Fibroblast of lung (primary cell): ENCODE measurements at places on chromosomes 7 and 10. TPM values are rescaled to one million over a fixed set of nuclear protein-coding genes. Genes with fewer than 3 reads are reported as not detected.

GRCh38 chr7:18689551-18689950 lies 194.0 kb downstream of the HDAC9 start:
- no peak overlapping the region for H3K4me3 ChIP-seq
- H3K27me3 ChIP-seq = no peaks in the 10 kb centered on the region
- H3K36me3 ChIP-seq = no peaks in the 10 kb centered on the region
- no peak overlapping the region for H3K27ac ChIP-seq
- no peaks in the 10 kb centered on the region for H3K4me1 ChIP-seq
- no peak for DNase-seq

Gene TRIM73
- 0.51 and 1.3 TPM in 2 replicates for total RNA-seq

Gene NEBL
- total RNA-seq = 0.33 and 1.3 TPM in 2 replicates

DNA sequence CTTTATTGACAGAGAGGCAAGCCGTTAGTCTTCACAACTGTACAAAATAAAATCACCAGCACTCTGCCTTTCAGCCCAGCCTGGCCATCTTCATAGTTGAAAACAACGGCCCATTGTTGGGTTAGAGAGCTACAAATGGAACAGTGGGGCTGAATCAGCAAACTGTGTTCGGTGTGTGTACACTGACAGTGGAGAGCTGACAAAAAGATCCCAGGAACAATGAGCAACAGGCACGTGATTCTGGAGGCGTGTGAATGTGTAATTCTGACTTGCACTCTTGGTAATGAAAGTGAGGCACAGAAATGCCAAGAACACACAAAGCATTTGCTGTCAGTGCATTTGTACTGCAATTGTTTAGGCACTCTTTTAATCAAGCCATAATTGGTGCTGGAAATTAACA lies 303.7 kb downstream of the WDR11 start:
- H3K4me3 ChIP-seq = no peak overlapping the region
- H3K27me3 ChIP-seq = no peaks in the 10 kb centered on the region
- no peak overlapping the region for H3K27ac ChIP-seq
- H3K4me1 ChIP-seq = no peaks in the 10 kb centered on the region
- DNase-seq = peak; percentile 68
- no peaks in the 10 kb centered on the region for H3K36me3 ChIP-seq

DNA sequence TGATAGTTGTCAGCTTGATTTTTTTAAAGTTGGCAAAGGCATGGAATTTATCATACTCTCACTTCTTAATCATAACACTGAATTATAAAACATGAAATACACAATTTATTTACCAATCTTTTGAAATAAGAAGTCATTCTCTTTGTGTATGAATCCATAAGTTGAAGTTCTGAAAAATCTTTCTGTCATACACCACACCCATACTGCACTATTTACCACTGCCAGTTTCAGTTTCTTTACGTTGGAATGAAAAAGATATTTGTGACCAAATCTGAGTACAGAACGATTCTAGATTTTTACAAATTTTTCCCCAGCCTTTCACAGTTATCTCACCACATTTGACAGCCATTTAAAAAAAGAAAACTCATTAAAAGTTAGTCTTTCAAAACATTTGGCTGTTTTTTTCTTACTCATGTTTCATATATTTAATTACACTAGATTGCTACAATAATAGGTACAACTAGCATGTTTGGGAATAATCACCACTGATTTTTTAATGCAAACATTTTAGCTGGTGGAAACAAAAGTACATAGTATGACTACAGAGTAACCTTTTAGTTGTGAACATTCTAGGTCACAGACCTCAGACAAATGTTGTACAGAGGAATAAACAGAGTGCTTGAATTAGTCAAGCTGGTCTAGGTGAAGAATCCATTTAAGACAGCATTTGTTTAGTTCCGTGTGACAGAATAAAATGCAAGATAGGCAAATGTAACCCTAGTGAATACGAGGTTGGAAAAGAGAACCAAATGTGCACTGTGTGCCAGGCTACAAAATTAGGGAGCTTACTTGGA lies 185.0 kb upstream of the LRRN3 start:
- H3K4me3 ChIP-seq = no peak overlapping the region
- no peaks in the 10 kb centered on the region for H3K27me3 ChIP-seq
- no peak for DNase-seq
- no peaks in the 10 kb centered on the region for H3K4me1 ChIP-seq
- no peaks in the 10 kb centered on the region for H3K36me3 ChIP-seq

- no peaks in the 10 kb centered on the region for H3K36me3 ChIP-seq
- H3K4me1 ChIP-seq = no peaks in the 10 kb centered on the region
- no peaks in the 10 kb centered on the region for H3K27me3 ChIP-seq
- DNase-seq = no peak
- H3K4me3 ChIP-seq = no peak overlapping the region
- H3K27ac ChIP-seq = no peak overlapping the region
These were observed 39.0 kb upstream of the RASGEF1A start for GRCh38 chr10:43305876-43306275.

DNA sequence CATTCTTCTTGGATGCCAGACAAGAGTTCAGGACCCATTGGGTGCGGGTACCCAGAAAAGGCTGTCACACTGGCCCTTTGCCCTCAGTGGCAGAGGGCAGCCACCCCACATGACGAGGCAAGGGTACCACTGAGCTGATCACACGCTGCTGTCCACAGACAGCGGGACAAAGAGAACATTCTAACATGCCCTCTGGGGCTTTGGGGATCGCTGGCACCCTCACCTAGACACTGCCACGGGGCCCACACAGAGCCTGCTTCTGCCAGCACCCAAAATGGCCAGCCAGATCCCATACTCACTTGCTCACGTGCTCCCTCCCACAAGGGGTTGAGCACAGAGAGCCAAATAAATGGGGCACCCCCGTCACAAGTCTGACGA lies 16.7 kb upstream of the SPOCK2 start:
- no peak overlapping the region for H3K27ac ChIP-seq
- H3K27me3 ChIP-seq = no peaks in the 10 kb centered on the region
- H3K36me3 ChIP-seq = peaks cover 3% of the 10 kb centered on the region

DNA sequence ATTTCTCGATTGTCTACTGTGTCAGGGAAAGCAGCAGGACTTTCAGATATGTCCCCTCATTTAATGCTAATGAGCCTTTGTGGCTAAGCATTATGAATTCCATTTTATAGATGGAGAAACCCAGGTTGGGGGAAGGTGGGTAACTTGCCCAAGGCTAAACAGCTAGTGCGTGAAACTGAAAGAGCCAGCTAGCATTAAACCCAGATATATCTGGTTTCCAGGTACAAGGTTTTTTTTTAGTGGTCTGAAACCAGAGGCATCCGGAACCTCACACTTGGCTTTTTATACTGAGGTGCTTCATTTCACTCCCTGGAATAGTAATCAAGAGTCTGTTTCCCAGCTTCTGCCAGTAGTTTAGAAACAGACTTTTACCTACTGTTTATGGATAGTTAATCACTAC lies 694.8 kb downstream of the PHTF2 start:
- no peaks in the 10 kb centered on the region for H3K27me3 ChIP-seq
- no peaks in the 10 kb centered on the region for H3K36me3 ChIP-seq
- H3K27ac ChIP-seq = no peak overlapping the region
- H3K4me1 ChIP-seq = no peaks in the 10 kb centered on the region

Gene ELOVL3
- 0.26 and 0.66 TPM in 2 replicates for total RNA-seq

GRCh38 chr7:81583882-81584533 lies 185.8 kb downstream of the HGF start:
- peaks cover 4% of the 10 kb centered on the region for H3K4me1 ChIP-seq
- H3K36me3 ChIP-seq = no peaks in the 10 kb centered on the region
- peak; percentile 38 for DNase-seq

Gene C7orf57
- total RNA-seq = not detected in 2 replicates

GRCh38 chr7:29397398-29397797 lies 166.2 kb upstream of the PRR15 start:
- H3K27me3 ChIP-seq = no peaks in the 10 kb centered on the region
- H3K4me3 ChIP-seq = no peak overlapping the region
- H3K36me3 ChIP-seq = no peaks in the 10 kb centered on the region
- no peak for DNase-seq

DNA sequence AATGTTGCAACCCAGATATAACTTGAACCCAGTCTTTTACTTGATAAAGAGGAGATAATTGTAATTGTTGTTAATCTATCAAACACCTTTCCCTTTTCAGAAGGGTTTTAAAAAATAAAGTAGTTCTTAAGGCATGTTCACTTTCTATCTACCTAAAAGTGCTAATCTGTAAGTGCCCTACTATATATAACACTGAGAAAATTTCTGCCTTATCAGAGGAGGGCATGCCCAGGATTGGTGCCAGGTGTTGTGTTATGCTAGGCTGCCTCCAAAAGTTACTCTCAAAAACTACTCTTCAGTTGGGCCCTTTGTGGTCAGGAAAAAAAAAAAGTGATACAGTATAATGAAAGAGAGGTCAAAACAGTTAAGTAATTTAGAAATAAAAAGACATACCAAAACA lies 36.3 kb downstream of the SMNDC1 start:
- H3K4me3 ChIP-seq = no peak overlapping the region
- no peak for DNase-seq
- no peaks in the 10 kb centered on the region for H3K4me1 ChIP-seq
- no peaks in the 10 kb centered on the region for H3K27me3 ChIP-seq

- no peaks in the 10 kb centered on the region for H3K36me3 ChIP-seq
- no peak overlapping the region for H3K27ac ChIP-seq
- H3K4me1 ChIP-seq = peaks cover 3% of the 10 kb centered on the region
- H3K4me3 ChIP-seq = no peak overlapping the region
These were observed 25.0 kb downstream of the ZFAND2A start for GRCh38 chr7:1134951-1135350.

GRCh38 chr10:128364631-128365030 lies 238.4 kb upstream of the MKI67 start:
- no peak for DNase-seq
- H3K4me1 ChIP-seq = no peaks in the 10 kb centered on the region
- no peaks in the 10 kb centered on the region for H3K36me3 ChIP-seq

GRCh38 chr10:95841661-95842498 lies 65.9 kb upstream of the CC2D2B start:
- no peaks in the 10 kb centered on the region for H3K27me3 ChIP-seq
- H3K4me3 ChIP-seq = no peak overlapping the region
- peak; percentile 39 for DNase-seq
- H3K27ac ChIP-seq = no peak overlapping the region
- no peaks in the 10 kb centered on the region for H3K36me3 ChIP-seq
- H3K4me1 ChIP-seq = no peaks in the 10 kb centered on the region

DNA sequence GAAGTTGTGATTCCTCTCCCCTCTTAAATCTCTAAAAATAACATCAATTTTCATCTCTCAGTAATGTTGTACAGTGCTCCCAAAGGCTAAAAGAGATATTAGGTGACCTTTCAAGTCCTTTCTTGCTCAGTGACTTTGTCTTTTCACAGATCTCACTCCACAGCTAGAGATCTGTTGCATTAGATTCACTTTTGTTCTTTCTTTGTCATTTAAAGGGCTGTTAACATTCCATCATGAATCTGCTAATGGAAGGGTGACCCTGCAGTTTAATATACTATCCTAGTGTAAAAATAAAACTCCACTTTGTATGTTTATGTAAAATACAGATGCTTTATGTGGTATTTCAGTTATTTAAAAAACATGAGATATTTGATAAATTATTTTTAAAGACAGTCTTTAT lies 30.5 kb downstream of the GNAI1 start:
- no peaks in the 10 kb centered on the region for H3K27me3 ChIP-seq
- H3K4me3 ChIP-seq = no peak overlapping the region
- DNase-seq = no peak
- H3K4me1 ChIP-seq = no peaks in the 10 kb centered on the region

DNA sequence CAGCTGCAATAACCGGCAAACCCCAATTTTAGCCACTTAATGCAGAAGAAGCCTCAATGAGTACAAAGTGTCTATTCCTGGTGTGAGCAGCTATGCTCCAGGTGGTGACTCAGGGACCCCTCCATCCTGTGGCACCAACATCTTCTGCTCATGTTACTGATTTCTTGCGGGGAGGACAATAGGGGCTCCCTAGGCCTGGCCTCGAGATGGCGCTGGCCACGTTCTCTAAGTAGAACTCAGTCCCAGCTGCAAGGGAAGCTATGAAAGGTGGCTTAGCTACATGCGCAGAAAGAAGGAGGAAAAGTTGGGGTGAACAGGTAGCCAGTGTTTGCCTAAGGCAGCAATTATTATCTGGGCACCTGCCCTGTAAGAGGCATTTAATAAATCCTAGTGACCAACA lies 6.6 kb downstream of the GJD4 start:
- no peak overlapping the region for H3K4me3 ChIP-seq
- H3K27ac ChIP-seq = no peak overlapping the region
- H3K4me1 ChIP-seq = peaks cover 2% of the 10 kb centered on the region
- no peak for DNase-seq
- peaks cover 3% of the 10 kb centered on the region for H3K27me3 ChIP-seq

Gene PRSS37
- total RNA-seq = not detected in 2 replicates

DNA sequence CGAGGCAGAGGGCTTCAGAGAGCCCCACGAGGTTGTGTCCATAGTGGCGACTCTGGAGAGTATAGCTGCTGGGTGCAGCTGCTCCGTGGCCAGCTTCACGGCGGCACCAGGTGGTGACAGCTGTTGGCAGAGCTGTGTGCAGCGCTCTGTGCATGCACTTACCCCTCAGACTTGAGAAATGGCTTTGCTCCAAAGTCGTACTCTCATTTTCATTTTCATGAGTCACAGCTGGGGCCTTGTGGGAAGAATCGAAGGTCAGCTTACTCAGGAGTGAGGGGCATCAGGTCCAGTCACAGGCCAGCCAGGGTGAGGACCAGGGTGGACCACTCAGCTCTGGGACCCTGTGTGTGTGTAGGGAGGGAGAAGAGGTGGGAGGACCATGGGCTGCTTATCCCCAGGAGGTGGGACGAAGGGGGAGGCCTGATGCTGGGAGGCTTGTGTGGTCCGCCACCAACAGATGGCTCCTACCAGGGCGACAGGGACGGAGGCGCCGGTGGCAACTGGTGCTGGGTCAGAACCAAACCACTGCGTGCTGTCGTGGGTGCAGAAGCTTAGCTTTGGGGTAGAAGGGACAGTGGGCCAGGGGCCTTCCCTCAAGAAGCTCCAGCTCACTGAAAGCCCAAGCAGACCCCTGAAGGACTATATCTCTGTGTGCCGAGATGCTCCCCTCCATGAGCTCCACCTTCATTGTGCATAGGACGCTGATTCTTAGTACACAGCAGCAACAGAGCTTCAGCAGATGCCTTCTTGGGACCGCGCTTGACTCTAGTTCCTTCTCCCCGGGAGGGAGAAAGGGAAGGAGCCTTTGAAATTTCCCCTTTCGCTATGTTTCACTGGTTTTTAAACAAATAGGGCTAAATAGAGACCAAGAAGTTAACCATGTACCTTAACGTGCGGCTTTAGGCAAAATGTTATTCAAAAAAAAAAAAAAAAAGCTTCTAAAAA lies 225.0 kb downstream of the CELF2 start:
- no peaks in the 10 kb centered on the region for H3K36me3 ChIP-seq
- peak; percentile 86 for DNase-seq
- no peak overlapping the region for H3K4me3 ChIP-seq
- no peaks in the 10 kb centered on the region for H3K27me3 ChIP-seq

GRCh38 chr7:100673942-100674410 lies 436 bp downstream of the GNB2 start:
- H3K27me3 ChIP-seq = no peaks in the 10 kb centered on the region
- peaks cover 17% of the 10 kb centered on the region for H3K36me3 ChIP-seq
- no peaks in the 10 kb centered on the region for H3K4me1 ChIP-seq
- no peak for DNase-seq

DNA sequence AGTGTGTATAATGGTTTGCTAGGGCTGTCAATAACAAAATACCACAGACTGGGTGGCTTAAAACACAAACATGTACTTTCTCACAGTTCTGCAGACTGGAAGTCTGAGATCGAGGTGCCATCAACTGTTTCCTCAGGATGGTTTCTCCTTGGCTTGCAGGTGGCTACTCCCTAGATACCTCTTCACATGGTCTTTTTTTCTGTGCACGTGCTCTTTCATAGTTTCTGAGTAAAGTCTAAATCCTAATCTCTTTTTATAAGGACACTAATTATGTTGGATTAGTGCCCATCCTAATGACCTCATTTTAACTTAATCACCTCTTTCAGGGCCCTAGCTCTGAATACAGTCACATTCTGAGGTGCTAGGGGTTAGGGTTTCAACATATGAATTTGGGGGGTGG lies 65.9 kb downstream of the AMPH start:
- H3K27ac ChIP-seq = no peak overlapping the region
- DNase-seq = no peak
- no peaks in the 10 kb centered on the region for H3K4me1 ChIP-seq
- H3K4me3 ChIP-seq = no peak overlapping the region
- H3K36me3 ChIP-seq = no peaks in the 10 kb centered on the region
- no peaks in the 10 kb centered on the region for H3K27me3 ChIP-seq
